MV-4-11 (cell line): ENCODE measurements at places on chromosomes 11 and 22.

DNA sequence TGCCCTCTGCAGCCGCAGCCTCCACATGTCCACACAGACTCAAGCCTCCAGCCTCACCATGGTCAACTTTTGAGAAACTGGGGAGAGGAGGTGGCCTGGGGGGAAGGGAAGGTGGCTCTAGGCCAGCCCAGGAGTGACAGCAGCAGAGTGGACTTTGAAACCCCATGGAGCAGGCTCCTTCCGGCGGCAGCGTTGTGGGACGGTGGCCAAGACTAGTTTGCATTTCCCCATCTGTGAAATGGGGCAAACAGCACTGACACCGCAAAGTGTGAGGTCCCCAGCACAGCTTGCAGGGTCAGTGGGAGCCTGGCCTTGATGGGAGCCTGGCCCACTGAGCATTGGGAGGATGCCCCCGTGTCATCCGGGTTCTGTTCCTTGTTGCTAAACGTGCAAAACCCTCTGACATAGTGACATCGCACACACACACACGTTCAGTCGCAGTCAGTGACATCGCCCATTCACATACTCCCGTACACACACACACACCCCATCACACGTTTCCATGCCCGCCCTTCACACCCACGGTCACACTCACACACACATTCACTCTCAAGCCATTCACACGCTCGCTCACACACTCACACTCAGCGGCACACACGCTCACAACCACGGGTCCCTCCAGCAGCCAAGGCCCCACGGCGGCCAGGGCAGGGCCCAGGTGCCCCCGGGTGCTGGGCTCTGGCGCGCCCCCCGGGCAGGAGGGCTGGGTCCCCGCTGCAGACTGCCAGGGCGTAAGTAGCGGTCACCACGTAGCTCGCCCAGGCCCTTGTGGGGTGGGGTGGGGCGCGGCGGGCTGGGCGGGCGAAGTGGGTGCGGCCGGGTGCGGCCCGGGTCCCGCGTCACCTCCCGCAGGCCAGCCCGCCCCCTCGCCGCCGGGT, 585 bp downstream of the CYB5R3 start:
- peak; percentile 27 for DNase-seq

DNA sequence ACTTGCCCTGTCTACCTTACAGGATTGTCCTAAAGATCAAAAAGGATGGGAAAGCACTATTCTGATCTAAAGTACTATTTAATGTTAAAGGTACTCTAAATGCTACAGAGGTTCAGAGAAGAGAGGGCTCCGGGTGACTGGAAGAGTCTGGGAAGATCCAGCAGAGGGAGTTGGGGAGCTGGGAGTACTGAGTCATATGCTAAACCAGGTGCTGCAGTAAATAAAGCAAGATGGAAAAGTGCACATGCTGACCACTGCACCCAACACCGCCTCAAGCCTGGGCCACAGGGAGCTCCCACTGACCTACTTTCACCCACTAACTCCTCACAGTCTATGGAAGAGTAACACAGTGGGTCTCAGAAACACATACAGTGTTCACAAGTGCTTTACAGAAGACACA, 49.3 kb downstream of the WT1 start:
- peak; percentile 5 for DNase-seq

DNA sequence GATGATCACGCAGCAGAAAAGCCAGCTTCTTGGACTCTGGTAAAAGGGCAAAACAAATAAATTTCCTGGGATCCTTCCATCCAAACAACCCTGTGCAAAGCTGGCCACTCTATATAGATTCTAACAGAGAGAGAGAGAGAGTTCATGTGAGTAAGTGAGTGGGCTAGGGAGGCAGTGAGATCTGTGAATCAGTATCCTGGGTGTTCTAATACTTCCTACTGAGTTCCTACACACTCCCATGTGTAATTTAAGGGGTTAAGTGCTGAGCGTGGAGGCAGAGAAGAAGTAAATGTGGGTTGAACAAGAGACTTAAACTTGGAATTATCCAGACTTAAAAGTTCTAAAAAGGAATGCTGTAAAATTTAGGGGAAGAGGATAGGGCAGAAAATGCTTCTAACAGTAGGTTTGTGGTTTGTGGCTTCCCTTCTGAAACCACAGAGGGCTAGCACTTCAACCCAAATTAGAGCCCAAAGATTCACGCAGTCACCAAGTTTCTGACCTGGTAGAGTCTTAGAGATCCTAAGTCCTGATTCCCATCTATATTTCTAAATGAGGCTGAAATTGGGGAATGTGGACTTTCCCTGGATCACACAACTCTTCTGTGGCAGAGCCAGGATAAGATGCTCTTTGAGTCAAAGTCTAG, 413.9 kb downstream of the TENM4 start:
- DNase-seq, result peak; percentile 81

DNA sequence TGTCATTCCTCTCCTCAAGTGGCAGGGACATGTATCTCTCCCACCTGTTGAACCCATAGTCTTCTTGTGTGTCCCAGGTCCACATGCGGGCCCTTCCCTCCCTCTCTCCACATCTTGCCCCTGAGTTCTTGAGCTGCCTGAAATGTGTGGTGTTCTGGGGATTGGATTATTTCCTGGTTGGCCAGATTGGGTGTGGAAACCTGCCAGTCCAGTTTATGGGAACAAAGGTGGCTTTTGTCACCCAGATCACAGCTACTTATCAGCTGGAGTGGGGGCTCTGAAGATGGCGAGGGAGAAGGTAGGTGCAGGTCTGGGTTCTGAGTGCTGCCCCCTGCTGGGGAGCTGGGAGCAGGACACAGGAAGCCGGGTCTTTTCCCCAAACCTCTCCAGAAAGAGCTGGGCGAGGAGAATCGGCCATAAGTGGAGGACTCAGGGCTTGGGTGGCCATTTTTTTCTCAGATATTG, 14.2 kb downstream of the DTX4 start:
- no peak for DNase-seq

- no peak for DNase-seq
Observed at GRCh38 chr11:12121011-12121410, 10.6 kb downstream of the MICAL2 start.

GRCh38 chr11:32751381-32751780, 43.1 kb downstream of the CCDC73 start:
- no peak for DNase-seq

GRCh38 chr11:123544631-123545375, 109.6 kb downstream of the SCN3B start:
- DNase-seq, result no peak
